Kasumi-1 (cell line): ENCODE measurements at places on chromosomes 12 and 14.

- DNase-seq = no peak
These were observed 23.3 kb upstream of the BTBD6 start for GRCh38 chr14:105224845-105225570.

GRCh38 chr14:64968167-64968566 lies 4.0 kb downstream of the RAB15 start:
- DNase-seq = no peak

GRCh38 chr12:104344682-104345081 lies 41.1 kb downstream of the EID3 start:
- no peak for DNase-seq

DNA sequence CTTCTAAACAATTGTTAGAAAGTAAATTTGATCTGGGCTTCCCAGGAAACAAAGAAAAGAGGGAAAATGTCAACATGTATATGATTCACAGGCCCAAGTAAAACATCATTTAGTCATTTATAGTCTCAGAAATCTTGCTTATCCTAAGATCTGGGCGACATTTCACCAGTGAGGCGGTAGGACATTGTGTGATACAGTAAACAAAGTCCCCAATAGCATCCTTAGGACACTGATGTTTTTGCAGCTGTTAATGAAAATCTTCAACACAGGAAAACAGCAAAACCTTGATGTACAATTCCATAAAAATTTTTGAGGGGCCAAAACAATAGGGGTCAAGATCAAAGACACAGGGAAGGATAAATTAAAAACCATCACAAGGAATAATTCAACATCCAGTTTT lies 20.2 kb downstream of the LMO3 start:
- no peak for DNase-seq

- no peak for DNase-seq
These were observed 38.6 kb downstream of the SYNE2 start for GRCh38 chr14:63891148-63891975.
